ENCODE measurements at places on chromosomes 7 and 10.

- no peak for DNase-seq
These were observed 13.8 kb upstream of the TNRC18 start for GRCh38 chr7:5437348-5437892.

- DNase-seq = no peak
These were observed 237.2 kb upstream of the AKR1E2 start for GRCh38 chr10:4588824-4589223.

DNA sequence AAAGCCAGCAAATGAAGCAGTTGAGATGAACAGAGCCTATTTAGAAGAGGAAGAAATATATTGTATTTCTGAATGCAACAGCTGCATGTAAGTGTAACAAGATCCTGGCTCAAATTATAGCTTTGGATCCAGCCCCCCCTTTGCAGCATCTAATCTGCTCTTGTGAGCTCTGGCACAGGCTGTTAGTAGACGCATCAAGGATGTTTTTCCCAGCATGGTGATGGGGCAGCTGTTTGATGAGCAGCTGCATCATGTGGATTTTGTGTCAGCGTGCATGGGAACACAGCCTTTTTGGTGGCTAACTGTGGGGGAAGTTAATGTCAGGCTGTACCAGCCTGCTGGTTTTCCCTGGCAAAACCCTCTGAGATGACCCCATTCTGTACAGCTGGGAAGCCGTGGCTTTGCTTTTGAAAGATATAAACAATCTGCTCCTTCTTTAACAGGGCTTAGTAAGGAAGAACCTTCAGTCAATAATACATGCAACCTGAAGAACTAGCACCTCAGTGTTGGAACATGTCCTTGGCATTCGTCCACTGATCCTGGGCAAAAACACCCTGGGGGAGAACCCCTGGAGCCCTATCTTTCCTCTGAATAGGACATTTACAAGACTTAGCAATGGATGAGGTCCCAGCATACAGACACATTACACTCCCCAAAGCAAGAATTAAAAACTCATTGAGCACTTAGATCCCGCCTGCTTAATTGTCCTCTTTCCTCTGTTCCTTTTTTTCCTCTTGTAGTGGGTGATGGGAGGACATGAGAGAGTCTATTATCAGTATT lies 70.6 kb downstream of the NPS start:
- DNase-seq = no peak

GRCh38 chr10:14584661-14585060 lies 190.0 kb downstream of the FAM107B start:
- no peak for DNase-seq

DNA sequence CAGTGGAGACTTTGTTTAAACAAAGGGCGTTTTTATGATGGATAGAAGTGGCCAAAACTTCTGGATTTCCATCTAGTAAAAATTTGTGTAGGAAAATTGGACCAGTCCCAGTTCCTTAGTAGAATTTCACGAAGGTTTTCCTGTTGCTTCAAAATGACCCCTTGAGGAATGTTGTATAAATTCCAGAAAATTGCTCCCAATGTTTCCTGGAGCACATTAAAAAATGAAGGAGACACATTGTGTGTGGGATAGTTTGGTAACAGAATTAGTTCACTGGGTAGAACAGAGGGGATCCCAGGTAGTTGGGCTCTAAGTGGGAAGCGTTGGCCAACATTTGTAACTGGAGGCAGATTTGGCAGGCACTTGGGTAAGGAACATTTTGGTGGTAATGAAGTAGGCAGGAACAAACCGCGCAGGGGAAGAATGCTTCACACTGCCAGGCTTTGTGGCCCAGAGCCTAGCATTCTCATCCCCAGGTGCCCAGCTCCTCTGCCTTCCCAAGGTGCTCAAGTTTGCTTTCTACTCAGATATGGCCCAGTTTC lies 758.6 kb downstream of the AUTS2 start:
- DNase-seq = no peak

- no peak for DNase-seq
These were observed 6.6 kb downstream of the NPC1L1 start for GRCh38 chr7:44534501-44534900.

DNA sequence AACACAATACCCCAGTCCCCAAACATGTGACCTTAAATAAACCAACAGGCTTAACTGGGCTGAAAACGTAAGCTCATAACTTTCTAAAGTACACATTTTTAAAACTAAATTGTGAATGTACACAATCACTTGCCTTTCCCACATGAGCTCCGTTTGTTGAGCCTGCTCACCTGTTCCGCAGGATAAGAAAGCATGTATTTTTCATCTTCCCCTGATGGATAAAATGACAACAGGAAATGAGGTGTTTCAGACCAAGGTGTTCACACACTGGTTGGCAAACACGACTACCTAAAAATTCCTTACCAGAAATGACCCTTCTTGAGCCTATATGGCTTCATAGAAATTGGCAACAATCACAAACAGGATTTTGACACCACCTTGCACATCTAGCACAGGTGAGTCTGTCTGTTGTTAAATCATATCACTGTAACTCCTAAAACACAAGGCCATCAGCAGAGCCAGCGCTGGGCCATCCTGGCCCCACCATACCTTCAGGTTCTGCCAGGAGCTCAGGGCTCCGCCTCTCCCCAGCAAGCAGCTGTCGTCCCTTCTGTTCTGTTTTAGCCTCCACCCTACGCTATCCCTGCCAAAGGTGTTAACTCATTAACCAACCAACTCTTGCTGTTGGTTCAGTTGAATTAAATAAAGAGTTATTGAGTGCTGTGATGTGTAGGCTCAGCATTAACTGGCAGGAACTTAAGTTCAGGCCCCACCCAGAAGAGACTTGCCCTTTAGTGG lies 73.6 kb upstream of the RNF32 start:
- no peak for DNase-seq

DNA sequence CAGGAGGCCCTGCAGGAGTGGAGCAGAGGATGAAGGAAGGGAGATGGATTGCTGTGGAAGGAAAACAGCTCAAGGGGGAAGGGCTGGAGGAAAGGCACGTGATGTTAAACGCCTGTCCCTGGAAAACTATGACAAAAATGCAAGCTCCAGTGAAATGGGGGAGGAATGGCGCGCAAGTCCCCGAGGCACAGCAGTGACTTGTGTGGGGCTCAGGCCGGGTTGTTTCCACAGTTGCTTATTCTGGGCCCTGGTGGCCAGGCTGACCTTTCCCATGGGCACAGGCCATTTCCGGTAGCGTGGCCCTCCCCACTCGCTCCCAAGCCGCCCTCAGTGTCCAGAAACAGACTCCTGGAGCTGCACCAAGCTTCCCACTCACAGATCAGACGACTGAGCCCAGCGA lies 68.1 kb upstream of the PDGFA start:
- no peak for DNase-seq

GRCh38 chr10:130805635-130806030 lies 505.9 kb downstream of the TCERG1L start:
- no peak for DNase-seq

DNA sequence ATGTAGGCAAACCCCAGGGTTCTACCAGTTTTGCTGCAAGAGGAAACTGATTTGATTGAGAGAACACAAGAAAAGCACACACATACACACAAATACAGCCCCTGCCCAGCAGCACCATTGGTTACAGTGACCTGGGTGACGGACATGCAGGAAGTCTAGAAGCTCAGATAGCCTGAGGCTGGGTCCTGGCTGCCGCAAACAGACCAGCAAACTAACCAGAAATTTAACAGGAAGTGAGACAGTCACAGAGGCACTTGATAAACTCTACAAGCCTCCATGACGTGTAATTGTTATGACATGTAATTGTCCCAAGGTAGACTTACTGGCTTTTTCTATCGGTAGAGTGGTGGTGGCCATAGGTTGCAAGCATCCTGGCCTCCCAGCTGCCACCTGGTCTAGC lies 58.9 kb downstream of the PRKAR2B start:
- no peak for DNase-seq

- no peak for DNase-seq
These were observed 1.3 kb downstream of the HELLS start for GRCh38 chr10:94546901-94547185.

- DNase-seq = no peak
These were observed 675.5 kb downstream of the PARD3 start for GRCh38 chr10:34139559-34139958.

GRCh38 chr10:71685554-71686232 lies 33.9 kb downstream of the C10orf105 start:
- no peak for DNase-seq

DNA sequence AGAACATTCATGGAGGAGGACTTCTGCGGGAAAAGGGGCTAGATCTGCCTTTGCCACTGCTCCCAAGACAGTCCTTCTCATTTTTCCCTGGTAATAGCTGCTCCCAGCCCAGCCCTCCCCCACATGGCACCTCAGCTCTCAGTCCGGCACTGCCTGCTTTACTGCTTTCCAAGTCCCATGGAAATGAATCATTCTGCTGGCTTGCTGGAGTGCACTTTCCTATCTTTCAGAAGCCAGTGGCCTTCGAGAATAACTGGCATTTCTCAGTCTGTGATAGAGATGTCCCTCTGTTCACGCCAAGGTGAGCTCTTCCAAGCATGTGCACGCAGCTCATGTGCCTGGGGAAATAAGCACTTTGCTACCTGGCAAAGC lies 61.4 kb downstream of the SYPL1 start:
- no peak for DNase-seq

- no peak for DNase-seq
These were observed 13.3 kb downstream of the MAP3K8 start for GRCh38 chr10:30447125-30447799.

DNA sequence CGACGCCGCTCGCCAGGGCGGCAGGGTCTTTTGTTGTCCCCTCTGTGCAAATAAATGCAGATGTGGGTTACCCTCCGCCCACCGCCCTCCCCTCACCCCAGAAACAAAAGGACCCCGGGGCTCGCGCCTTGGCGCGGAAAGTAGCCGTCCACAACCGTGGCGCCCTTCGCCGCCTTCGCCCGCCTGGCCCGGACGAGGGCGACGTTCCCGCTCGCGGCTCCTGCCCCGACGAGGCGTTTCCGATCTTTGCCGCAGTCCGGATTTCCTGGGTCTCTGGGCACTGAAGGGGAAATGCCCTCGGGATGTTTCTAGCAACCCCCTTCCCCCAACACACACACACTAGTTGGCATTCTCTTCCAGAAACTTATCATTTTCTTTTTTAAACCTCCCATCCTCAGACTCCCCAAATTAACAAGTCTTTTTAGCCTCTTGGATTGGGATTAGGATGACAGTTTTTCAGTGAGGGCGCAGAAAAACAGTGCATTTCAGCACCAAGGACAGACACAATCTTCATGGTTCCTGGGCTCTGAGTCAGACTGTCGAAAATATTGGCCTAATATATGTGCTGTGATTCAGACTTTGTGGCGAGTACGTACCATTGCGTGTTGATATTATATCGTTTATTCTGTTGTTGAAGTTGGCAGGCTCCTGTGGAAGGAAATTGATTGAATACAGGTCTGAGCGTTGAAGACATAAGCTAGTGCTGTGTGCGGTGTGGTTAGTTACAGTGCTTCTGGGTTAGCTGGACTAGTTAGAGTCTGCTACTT lies 771 bp downstream of the PHYHIPL start:
- DNase-seq = peak; percentile 51

DNA sequence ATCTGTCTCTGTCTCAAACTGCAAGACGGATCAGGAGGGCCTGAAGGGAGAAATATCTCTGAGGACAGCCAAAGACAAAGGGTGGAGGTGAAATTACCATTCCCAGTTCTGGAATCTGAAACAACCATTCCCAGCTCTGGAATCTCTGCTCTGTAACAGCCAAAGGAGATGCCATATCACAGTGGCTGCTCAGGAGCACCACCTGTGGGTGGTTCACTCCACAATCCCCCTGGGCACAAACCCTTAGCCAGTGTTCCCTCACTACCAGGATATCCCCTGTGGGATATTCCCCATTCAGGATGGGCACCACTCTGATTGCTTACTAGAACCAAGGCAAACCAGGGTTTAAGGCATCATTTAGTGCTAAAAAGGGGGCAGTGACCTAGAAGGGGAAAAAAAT lies 199.0 kb downstream of the HTR7 start:
- DNase-seq = no peak

- no peak for DNase-seq
These were observed at the start of gene GSTO1 for GRCh38 chr10:104254493-104255310. Gene GSTO1 (plus strand): TSS chr10:104254892. CDS start chr10:104254929, 37 bp downstream.

DNA sequence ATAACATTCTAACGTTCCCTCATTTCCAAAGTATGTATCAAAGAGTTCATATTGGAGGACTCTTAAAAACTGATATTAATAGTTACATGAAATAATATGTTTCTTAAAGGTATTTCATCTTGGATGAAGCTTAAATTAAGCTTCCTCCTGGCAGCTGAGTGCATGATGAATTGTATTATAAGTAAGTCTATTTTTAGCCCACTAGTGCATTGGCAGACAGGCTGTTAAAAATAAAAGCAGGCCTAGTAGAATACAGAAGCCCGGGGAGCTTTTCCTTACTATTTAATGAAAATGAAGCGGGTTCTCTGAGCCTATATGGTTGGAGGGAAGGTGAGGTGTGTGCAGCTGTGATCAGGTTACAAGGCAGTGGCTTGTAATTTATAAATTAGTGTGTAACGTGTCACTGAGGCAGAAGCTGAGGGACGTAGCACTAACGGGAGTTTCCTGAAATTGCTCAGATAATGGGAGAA lies 130.7 kb upstream of the KMT2E start:
- DNase-seq = no peak

DNA sequence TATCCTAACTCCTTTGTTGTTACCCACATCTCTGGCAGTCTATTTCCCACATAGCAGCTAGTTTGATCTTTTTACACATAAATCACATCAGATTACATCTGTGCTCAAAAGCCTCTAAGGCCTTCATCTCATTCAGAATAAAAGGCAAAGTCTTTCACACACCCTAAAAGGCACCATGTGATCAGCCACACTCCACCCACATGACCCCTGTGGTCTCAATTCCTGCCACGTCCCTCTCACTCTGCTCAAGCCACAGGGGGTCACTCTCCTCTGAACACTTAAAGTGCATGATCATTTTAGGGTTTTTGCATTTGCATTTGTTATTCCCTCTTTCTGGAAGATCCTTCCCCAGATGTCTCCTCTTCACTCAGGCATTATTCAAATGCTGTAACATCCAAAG lies 30.8 kb downstream of the ELAPOR2 start:
- DNase-seq = no peak

DNA sequence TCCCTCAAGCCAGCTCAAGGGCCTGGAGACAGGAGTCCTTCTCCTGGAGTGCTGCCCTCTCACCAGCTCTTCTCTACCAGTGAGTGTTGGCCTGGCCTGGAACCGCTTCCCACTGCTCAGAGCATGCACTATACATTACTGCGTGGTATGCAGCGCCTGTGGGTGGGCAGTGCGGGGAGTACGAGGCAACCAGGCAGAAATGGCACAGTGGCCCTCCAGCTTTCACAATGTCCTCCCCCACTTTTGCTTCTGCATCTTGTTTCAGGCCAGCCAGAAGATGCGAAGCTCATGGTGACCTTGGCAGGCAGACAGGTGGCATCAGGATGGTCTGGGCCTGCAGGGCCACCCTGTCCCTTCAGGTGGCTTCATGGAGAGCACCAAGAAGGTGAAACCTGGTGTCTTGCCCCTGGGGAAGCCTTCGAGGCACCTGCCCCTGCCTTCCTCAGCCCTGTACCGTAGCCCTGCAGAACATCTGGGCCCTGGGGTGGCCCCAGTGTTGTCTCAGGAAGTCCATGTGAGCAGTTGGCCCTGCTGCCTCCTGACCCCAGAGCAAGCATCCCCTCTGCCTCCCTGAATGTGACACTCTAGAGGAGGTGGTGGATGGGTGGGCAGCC lies 35.8 kb downstream of the RASGEF1A start:
- DNase-seq = no peak

- no peak for DNase-seq
These were observed 58.6 kb downstream of the ZMIZ1 start for GRCh38 chr10:79127151-79127961.

- no peak for DNase-seq
These were observed 160.1 kb upstream of the TNS3 start for GRCh38 chr7:47741984-47742383.

- DNase-seq = no peak
These were observed 250.9 kb upstream of the TMEM72 start for GRCh38 chr10:44660271-44660670.
